ENCODE measurements at places on chromosomes 2 and 18.
A peak's percentile ranks its signal among the peaks of the same experiment; 100 is the strongest.

DNA sequence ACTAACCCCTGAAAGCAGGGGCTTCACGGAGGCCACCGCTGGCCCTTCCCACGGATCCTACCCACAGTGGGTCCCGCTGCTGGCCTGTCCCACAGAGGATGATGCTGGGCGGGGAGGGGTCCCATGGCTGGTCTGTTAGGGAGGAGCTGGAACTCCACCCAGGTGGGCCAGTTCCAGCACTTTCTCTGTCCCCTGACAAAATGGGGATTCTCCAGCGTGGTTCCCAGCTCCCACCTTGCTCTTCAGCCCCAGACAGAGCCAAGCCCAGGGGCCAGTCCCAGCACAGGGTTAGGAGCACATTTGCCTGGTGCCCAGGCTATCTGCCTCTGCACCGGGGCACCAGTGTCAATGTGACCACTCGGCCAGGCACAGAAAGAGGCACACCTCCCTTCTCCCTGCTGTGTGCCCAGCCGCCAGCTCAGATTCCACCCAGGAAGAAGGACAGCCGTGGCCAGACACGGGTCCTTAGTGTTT lies 50.0 kb downstream of the ANKMY1 start:
- DNase-seq: no peak

- DNase-seq: no peak
Observed at GRCh38 chr2:67339234-67339885, 57.8 kb upstream of the ETAA1 start.

GRCh38 chr18:62396967-62397366 lies 71.9 kb downstream of the TNFRSF11A start:
- DNase-seq: no peak

DNA sequence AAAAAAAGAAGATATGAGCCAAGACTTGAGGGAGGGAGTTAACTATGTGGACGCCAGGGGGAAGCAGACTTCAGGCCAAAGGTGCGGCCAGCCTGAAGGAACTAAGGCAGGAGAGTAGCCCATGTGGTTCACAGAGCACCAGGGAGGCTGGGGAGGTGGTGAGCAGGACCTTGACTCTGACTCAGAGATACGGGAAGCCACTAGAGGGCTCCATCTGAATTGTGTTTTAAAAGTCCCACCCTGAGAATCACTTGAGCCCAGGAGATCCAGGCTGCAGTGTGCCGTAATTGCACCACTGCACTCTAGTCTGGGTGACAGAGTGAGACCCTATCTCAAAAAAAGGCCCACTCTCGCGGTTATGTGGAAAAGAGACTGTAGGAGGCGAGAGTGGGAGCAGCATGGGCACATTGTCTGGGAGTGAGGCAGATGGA lies 12.3 kb downstream of the CEP192 start:
- peak; percentile 35 for DNase-seq

- DNase-seq: peak; percentile 87
Observed at GRCh38 chr2:96148410-96149217, 3.4 kb upstream of the DUSP2 start.

GRCh38 chr2:1405967-1406366 lies 7.3 kb upstream of the TPO start:
- no peak for DNase-seq

- no peak for DNase-seq
Observed at GRCh38 chr18:30544141-30544540, 498.4 kb downstream of the DSC3 start.

GRCh38 chr2:54455131-54455562 lies 980 bp upstream of the SPTBN1 start:
- DNase-seq: no peak

- no peak for DNase-seq
Observed at GRCh38 chr2:69791045-69791444, 38.4 kb upstream of the GMCL1 start.

- DNase-seq: no peak
Observed at GRCh38 chr18:48529796-48530195, 9.0 kb upstream of the CTIF start.

DNA sequence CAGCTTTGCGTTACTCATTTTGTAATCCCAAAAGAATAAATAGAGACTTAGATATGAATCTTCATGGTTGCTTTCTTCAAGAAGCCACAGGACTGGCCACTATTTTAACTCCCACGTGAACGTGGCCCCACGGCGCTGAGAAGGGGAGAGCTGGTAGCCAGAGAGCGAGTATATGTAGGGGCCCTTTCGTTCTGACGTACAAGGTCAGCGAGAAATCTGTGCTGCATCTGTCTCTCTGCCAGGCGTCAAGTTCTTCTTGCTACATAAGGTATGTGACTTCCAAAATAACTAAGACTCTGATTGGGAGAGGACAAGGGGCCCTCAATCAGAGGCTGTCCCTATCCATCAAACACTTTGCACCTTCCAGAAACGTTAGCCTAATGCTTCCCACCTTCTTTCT lies 149.2 kb downstream of the PLEKHA3 start:
- DNase-seq: no peak

GRCh38 chr2:180449171-180449915 lies 442.2 kb upstream of the CWC22 start:
- no peak for DNase-seq

DNA sequence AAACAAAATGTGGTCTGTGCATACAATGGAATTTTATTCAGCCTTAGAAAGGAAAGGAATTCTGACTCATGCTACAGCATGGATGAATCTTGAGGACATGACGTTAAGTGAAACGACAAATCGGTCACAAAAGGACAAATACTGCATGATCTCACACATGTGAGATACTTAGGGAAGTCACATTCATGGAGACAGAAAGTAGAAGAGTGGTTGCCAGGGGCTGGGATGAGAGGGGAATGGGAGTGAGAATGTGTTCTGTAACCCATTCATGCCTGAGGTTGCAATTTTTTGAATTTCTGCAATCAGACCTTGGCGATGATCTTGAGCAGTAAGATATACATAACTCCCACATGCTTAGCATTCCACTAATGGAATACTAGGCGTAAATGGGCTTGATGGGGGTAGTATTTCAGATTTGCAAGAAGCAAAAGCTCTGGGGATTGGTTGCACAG lies 22.0 kb downstream of the FHL2 start:
- peak; percentile 76 for DNase-seq

DNA sequence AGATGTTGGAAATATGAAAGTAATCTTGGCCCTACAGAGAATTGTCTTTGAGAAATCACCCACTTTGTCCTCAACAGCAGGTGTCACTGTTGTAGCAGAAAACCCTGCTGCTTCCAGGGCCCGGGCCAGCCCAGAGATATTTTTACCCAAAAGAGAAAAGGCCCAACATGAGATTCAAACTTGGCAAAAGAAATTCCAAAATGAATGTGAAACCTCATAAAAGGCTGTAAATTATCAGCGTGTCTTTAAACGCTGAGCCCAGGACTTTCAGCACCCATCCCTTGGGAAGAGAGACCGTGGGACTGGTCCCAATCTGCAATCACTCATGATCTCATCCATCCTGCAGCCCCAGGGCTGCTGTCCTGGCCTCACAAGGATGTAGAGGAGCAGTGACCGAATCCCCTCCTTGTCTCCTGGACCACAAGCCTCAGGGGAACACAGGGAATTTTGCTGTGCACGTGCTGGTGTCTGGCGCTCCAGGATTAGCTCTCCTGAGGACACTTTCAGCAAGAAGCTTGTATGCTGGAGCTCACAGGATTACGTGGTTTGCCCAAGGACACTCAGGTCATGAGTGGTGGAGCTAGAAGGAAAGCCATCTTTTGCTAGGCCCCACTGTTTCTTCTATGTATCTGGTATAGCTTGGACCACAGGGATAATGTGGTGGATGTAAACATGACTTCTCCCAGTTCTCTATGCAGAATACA lies 202.1 kb downstream of the RNF144A start:
- peak; percentile 21 for DNase-seq

DNA sequence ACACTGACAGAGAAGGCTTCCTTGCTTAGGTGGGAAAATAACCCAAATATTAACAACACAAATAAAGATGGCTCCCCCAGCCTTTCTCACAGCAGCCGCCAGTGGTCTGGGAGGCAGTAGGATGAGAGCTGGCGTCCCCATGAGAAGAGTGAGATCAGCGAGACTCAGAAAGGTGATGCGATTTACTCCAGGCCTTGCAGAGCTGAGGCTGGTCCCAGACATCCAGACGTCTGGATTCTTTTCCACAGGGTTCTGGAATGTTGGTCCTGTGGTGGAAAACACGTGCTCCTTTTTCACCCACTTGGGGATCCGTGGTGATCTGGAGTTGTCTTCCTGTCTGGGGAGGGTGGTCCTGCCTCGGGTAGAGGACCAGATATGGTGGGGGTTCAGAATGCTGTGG lies 190.6 kb downstream of the CTIF start:
- no peak for DNase-seq

- DNase-seq: no peak
Observed at GRCh38 chr18:25066516-25066915, 285.4 kb downstream of the ZNF521 start.

DNA sequence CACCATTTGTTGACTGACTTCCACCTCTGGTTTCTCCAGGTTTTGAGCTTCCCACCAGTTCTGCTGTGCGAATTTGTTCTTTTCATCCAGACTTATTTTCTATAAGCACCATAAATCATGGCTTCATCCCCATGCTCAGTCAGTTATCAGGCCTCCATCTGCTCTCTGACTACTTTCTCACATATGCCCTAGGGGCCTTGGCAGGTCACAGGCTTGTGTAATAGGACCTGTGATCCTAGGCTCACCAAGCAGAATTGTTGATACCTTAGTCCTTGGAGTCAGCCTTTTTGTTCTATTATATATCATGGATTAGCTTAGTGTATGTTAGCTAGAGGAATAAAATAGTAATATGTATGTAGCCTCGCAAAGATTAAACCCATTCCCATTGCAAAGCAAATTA lies 284.2 kb upstream of the TANK start:
- DNase-seq: no peak

GRCh38 chr18:67265464-67266245 lies 250.9 kb downstream of the DSEL start:
- no peak for DNase-seq

DNA sequence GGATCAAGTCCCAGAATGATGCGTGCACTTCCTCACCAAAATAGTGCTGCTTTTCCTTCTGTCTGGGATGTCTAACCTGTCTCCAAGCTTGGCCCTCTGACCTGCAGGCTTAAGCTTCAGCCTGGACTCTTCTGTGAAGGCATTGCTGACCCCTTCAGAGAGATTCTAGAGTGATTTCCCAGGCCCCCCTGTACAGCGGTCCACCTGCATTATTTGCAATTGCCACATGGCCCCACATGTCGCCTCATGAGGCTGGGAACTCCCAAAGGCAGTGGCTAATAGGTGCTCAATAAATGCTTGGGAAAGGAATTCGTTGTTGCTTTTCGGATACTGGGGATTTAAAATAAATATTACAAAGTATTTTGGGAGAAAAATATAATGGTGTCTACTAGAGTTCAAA lies 32.3 kb upstream of the MEP1B start:
- no peak for DNase-seq

- DNase-seq: no peak
Observed at GRCh38 chr2:12305931-12306330, 410.8 kb upstream of the TRIB2 start.

GRCh38 chr18:58863539-58864145 lies 1.0 kb upstream of the ZNF532 start:
- no peak for DNase-seq

DNA sequence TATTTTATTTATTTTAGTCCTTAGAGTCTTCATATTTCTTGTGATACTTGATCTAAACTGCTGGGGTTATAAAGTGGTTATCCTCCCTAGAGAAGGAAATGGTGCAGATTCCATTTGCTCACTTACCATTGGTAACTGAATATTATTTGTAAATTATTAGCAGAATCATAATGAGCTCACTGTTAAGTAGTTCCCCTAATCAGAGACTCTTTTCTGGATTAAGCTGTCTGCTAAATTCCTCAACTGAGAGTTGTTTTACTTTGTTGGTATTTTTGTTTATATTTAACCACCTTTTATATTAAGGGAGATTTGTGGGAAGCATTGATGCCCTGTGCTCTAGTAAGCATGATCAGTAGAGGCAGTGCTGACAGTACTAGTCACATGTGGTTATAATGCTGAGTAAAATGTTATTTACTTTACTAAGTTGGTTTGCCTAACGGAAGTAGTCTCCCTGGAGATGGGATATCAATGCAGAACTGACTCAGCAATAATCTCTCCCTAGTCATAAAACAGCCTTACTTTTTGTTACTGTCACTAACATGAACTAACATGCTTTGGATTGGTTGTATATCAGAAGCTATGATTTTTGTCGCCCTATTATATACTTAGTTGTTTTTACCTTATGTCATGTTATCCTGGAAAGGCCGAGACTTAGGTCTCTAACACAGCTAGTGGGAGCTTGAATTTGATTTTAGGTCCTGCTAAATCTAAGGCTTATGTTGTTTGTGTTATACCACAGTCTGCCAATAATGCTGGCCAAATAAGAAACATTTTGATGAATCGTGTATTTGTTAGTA lies 166.7 kb downstream of the MCFD2 start:
- DNase-seq: no peak

DNA sequence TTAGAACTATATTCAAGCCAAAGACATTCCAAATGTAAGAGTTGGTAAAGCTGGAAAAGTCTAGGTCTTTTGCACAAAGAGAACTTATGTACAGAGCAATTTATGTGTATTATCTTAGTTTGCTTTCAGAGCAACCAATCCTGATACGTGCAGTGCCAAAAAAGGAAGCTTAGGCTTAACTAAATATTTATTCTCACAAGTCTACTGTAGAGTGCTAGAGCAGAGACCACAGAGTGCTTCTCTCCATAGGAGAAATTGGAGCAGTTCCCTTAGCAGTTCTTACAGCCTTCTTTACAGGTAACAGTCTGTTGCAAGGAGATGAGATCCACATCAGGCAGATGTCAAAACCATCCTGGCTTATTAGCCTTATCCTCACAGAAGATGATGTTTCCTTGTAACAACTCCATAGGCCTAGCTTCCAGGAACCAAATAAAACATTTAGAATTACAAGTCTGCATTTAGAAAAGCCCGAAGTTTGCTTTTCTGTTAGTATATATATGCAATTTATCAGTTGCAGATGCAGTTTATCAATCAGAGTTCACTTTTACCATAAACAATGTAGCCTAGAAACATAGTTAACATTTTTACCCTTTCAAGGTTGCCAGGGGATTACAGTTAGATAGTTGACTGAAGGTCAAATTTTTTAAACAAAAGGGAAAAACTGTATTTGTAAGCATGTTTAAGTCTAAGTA lies 250.6 kb upstream of the KCNJ3 start:
- DNase-seq: no peak

DNA sequence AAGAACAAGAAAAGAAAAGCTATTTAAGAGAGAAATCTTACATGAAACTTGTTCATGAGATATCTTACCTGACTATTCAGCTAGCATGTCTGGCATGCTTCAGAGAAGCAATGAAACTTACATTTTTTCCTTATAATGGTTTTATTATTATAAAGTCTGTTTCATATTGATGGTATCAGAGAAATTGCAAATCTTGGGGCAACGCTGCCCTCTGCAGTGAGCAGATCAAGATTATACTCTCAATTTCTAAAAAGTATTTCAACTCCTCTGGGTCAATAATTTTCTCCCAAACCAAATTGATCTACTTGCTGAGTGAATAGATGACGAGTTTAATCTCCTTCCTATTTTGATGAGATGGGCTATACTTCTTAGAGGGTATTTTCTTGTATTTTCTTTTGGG lies 235.6 kb downstream of the NUP35 start:
- DNase-seq: peak; percentile 8

GRCh38 chr2:29787473-29788465 lies 133.6 kb downstream of the ALK start:
- DNase-seq: no peak

GRCh38 chr2:26572591-26572990 lies 68.6 kb downstream of the CIB4 start:
- DNase-seq: no peak
